ENCODE measurements at places on chromosomes 2 and 18. TPM values are rescaled to one million over a fixed set of nuclear protein-coding genes. Genes with fewer than 3 reads are reported as not detected.

Gene AGXT
- total RNA-seq, result not detected

Gene OTX1
- 4.3 TPM for total RNA-seq

Gene NAT8
- not detected for total RNA-seq

Gene CTNNA2
- 0.22 TPM for total RNA-seq

Gene EXOC6B
- 8.8 TPM for total RNA-seq

Gene SDC1
- 184 TPM for total RNA-seq

Gene MOGAT1
- total RNA-seq, result not detected

Gene KCNS3
- total RNA-seq, result 1.2 TPM

Gene NPPC
- total RNA-seq, result not detected

Gene PIK3C3
- total RNA-seq, result 18.6 TPM

Gene HOXD10
- 7.5 TPM for total RNA-seq

Gene CHRNG
- total RNA-seq, result not detected

Gene OR6B2
- not detected for total RNA-seq

Gene VSNL1
- total RNA-seq, result not detected

Gene ELOA2
- not detected for total RNA-seq

Gene C2orf78
- not detected for total RNA-seq

Gene G6PC2
- total RNA-seq, result not detected

Gene CYRIA
- total RNA-seq, result 0.14 TPM

Gene PKP4
- total RNA-seq, result 25.6 TPM

Gene FAM124B
- total RNA-seq, result not detected

Gene DNER
- 9.1 TPM for total RNA-seq

Gene PDE6D
- 19.2 TPM for total RNA-seq

Gene NPAS2
- total RNA-seq, result 103 TPM

Gene UGT1A3
- not detected for total RNA-seq

Gene ALK
- not detected for total RNA-seq

Gene CAPG
- total RNA-seq, result 87.9 TPM

Gene KCNG2
- total RNA-seq, result not detected

Gene LBX2
- 4.6 TPM for total RNA-seq

Gene ALPG
- total RNA-seq, result 0.15 TPM

Gene MAB21L4
- 0.15 TPM for total RNA-seq

Gene MGAT4A
- total RNA-seq, result 1.3 TPM

Gene B3GNT7
- total RNA-seq, result 2.3 TPM

Gene TMEM198
- 0.54 TPM for total RNA-seq

Gene TCF7L1
- total RNA-seq, result 7.3 TPM
